BJ (cell line): ENCODE measurements at places on chromosomes 12 and 14.

- no peak for DNase-seq
Observed at GRCh38 chr12:132305991-132306884, 23.2 kb downstream of the GALNT9 start.

DNA sequence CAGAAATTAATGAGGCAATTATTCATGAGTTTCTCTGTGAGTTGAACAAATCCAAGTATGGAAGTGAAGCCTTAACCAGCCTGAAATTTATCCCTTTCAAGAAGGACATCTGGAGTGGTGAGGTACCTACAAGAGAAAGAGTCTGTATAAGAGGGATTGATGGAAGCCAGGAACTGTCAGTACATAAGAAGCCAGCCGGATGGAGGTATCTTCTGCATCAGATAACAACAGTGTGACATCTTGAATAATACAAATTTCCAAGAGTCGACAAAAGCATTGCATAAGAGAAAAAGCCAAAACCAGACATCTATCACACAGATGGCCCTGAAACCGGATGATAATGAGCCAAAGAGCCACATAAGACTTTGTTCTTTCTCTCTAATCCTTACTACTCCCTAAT lies 781.2 kb downstream of the FLRT2 start:
- no peak for DNase-seq

DNA sequence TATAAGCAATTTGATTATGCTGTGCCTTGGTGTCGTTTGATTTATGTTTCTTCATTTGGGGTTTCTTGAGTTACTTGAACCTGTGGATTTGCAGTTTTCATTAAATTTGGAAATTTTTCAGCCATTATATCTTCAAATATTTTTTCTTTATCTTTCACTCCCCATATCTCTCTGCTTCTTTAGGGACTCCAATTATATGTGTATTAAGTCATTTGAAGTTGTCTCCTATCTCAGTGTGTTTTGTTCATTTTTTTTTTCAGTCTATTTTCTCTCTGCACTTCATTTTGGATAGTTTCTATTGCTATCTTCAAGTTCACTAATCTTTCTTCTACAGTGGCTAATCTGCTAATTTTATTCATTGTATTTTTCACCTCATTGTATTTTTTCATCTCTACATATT lies 29.4 kb upstream of the RTRAF start:
- no peak for DNase-seq

DNA sequence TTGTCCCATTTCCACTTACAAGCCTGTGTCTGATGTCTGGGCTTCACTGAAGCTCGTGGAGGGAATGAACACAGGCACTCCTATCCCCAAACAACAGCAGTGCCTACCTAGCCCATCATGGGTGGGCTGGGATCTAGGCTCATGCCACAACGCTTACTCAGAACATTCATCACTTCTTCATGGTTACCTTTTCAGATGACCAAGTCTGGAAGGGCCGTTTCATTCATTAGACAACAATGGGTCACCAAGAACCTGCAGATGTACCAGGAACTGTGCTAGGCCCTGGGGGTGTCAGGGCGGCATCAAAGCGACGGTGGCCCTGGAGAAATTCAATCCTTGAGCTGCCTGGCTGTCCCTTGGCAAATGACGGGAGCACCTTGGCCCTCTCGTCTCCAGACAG lies 64.9 kb upstream of the FZD10 start:
- DNase-seq: no peak

DNA sequence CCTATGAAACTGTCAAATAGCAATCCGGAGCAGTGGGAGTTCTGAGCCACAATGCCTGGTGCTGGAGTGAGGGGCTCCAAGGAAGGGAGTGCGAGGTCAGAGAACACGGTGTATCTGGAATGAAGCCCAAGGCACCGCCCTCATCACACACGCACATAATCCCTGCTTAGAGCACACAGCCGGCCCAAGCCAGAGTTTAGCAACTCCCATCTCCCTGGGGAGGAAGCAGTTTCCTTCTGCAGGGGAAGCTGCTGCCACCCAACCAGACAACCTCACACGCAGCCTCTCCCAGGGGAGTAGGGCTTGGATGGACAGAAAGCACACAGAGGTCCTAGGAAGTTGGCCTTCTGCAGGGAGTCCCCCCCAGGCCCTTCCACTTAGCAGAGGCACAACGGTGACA lies 31.3 kb downstream of the ACTN1 start:
- no peak for DNase-seq

- no peak for DNase-seq
Observed at GRCh38 chr12:94098466-94098865, 49.9 kb upstream of the PLXNC1 start.

DNA sequence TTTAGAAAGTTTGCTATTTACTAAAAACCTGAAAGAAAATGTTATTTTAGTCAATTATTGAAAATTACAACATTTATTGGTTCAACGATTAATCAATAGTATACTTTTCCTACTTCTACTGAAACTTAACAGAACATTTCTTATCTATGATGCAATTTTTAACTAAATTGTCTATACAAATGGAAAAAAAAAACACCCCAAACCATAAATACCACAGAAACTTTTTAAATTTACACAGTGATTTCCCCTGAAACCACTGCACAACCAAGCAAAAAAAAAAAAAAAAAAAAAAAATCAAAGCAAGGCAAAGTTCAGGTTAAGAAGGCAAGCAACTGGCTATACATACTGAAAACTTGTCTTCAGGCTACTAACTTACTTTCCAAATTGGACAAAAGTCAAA lies 71.9 kb upstream of the POC1B start:
- DNase-seq: no peak

- DNase-seq: no peak
Observed at GRCh38 chr14:85549697-85550096, 19.8 kb downstream of the FLRT2 start.

GRCh38 chr14:64060199-64060545 lies 207.4 kb downstream of the SYNE2 start:
- no peak for DNase-seq

- no peak for DNase-seq
Observed at GRCh38 chr12:10094646-10095395, 4.0 kb downstream of the CLEC1A start.

DNA sequence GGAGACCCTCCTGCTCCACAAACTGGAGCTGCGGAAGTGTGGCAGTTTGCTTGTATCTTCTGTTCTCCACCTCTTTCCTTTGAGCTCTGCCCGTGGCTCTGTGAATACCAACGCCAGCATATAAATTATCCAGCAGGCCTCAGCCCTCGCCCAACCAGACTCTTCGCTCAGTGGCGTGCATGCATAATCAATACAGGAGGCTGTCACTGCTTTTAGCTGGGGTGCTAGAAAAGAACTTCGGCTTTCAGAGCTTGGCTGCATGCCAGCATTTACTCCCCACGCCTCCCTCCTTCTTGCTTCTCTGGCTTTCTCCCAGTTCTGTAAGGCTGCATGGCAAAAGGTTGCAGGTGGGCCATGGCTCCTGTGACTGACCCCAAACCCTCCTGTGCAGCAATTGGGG lies 26.9 kb downstream of the NRXN3 start:
- DNase-seq: no peak

GRCh38 chr12:48818831-48819590 lies 715 bp downstream of the CACNB3 start:
- no peak for DNase-seq

DNA sequence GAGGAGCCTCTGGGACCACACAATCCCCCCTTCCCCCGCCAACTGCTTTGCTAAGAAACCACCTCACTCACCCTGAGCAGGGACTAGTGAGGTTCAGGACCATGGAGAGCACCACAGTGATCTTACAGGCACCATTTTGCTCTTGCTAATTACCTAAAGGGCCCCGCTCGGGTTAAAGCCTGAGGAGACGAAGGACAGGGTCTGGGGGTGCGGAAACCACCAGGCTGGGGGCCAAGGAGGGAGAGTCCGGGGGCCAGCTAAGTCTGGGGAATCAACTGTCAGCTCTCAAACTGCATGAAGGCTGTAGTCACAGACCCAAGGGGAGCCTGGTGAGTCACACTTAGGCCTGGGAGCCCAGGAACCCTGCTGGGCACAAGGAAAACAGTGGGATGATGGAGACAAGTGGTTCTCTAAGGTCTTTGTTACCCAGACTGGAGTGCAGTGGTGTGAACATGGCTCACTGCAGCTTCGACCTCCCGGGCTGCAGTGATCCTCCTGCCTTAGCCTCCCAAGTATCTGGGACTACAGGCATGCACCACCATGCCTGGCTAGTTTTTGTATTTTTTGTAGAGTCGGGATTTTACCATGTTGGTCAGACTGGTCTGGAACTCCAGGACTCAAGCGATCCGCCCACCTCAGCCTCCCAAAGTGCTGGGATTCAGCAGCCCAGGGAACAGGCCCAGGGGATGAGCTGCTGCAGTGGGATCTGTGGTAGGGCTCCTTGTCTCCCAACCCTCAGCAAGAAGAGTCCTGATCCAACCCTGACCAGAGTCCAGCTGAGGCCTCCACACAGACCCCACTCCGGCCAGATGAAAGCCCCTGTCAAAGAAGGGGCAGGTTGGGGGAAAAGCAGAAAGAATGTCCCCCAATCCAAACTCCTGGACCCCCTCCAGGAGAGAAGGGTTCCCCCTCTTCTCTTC lies 98.8 kb downstream of the CALM1 start:
- no peak for DNase-seq

DNA sequence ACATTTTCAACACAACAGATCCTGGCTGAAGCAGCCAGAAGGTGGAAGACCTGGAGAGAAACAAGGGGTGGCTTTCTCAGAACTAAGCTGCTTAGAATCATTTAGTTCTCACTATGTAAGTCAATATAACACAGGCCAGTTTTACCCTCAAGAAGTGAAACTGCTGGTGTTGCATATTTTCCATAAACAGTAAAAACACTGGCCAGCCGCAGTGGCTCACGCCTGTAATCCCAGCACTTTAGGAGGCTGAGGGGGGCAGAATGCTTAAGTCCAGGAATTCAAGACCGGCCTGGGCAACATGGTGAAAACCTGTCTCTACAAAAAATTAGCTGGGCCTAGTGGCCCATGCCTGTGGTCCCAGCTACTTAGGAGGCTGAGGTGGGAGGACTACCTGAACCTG lies 11.6 kb downstream of the STX2 start:
- DNase-seq: no peak

DNA sequence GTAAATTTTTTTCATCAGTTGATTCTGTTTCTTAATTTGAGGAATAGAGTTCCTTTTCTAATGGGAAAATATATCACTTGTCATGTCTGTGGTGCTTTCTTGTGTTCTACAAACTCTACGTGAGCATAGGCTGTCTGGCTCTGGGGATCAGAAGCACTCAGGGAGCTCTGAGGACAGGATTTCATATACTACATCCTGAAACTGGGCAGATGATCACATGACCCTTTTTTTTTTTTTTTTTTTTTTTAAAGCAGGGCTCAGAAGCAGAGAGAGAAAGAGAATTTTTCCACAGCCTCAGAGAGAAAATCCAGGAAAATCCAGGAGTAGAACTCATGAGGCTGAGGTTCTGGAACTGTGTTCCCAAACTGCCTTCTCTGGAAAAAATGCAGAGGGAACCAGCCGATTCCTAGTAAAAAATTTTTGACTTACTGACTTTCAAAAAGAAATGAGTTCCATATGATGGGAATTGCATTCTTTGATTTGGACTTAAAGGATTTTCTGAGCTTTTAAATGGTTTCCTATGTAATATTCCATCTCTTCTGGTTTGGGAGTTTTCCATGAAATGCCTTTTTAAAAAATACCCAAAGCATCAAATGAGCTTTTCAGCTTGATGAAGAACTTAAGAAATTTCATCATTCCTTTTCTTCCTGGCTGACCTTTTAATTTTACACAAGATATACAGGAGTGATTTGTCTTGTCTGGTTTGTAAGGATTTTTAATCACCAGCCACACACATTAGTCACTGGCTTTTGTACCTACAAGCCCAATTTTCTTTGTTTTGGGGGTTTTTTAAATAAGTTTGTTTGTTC lies 183.1 kb upstream of the HIF1A start:
- DNase-seq: peak; percentile 85

DNA sequence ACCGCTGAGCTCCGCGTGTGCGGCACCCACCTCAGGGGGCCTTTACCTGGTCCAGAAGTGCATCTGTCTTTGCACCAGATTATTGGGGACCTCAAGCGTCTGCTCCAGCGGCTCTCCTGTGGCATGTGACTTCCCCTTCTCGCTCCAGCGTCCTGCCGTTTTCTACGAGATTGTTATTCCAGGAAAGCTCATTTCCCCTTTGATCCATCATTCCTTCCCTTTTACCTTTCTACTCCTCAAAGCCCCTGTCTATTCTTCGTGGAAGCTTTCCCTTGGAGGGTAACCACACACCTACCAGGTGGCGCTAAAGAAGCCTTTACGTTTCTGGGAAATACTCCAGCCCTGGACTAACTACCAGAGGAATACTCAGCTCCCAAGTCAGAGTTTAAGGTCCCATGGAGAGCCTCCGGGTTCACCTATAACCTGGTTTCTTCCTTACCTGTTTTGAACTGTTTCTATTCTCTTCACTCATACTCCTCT lies 1.5 kb downstream of the FKBP4 start:
- DNase-seq: no peak

GRCh38 chr12:57810450-57810849 lies 8.1 kb downstream of the AVIL start:
- no peak for DNase-seq

GRCh38 chr12:85423947-85424346 lies 143.9 kb downstream of the ALX1 start:
- no peak for DNase-seq

DNA sequence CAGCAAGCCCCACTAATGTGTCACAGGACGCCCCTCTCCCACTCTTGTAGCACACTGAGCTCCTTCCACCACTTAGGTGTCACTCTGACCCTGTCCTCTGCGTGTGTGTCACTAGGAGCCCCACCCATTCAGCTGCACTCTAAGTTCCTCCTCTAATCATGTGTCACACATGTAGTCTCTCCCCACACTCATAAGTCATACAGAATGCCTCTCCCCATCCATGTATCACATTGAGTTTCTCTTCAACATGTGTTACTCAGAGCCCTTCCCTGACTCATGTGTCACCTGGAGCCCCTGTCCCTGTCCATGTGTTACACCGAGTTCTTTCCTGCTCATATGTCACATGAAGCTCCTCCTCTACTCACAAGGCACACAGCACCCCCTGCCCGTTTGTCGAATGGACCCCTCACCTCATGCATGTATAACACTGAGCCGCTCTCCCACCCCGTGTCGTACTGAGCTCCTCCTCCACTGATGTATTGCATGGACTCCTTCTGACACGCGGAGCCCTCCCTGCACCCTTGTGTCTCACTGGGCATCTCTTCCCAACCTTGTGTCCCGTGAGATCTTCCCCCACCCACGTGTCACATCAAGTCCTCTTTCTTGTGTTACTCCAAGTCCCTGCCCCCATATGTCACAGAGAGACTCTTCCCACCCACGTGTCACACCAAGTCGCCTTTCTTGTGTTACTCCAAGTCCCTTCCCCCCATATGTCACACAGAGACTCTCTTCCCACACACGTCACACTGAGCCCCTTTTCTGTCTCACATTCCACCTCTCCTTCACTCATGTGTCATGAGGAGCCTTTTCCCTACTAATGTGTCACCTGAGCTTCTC lies 31.0 kb downstream of the RTL1 start:
- DNase-seq: no peak

DNA sequence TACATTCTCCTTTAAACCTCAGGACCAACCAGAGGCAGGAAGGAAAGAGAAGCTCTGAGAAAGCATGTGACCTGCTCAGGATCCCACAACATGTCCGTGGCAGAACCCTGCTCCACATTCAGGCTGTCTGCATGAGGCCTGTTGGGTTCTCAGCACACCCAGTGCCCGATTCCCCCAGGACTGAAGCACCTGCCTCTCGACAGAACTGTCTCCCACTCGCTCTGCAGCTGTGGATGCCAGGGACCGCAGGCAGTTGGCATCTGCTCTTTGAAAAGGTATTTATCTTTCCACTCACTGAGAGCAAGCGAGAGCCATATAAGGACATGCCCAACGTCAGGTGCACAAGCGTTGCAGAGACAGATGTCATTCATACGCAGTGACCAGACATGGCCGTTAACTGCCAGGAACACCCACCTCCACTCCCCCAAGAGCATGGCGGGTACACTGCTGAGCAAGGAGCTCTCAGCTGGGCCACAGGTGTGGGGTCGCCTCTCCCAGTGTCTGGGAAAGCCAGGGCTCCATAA lies 18.9 kb downstream of the PITPNM2 start:
- DNase-seq: no peak
